ENCODE measurements at places on chromosomes 3 and 15. TPM values are rescaled to one million over a fixed set of nuclear protein-coding genes. Genes with fewer than 3 reads are reported as not detected.
A peak's percentile ranks its signal among the peaks of the same experiment; 100 is the strongest.

The TGM5 gene
- polyA plus RNA-seq: not detected

The ZFAND6 gene
- polyA plus RNA-seq: 108 TPM

- no peak for DNase-seq
Observed at GRCh38 chr3:69987833-69988232, 11.7 kb upstream of the SAMMSON start.

DNA sequence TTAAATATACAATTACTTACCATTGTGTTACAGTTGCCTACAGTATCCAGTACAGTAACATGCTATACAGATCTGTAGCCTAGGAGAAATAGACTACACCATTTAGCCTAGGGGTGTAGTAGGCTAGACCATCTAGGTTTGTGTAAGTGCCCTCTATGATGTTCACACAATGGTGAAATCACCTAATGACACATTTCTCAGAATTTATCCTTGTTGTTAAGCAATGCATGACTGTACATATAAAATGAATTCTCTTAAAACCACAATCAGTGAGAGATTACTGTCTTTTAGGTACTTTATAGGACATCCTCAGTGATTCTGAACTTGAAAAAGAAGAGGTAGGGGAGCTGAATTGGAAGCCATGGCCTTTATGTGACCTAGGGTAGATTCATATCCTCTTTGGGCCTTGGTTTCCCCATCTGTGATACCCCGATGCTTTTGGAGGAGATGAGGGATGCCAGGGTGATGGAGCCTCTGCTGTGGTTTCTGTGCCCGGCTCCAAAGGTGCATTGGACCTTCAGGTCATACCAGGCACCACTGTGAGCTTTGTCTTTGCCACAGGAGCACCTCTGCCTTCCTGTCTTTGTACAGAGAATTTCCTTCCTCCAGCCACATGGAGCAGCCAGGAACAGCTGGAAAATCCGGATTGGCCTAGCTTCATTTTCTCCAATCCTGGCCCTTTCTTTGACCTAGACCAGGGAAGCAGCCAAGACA, 51.9 kb upstream of the FLNB start:
- peak; percentile 81 for DNase-seq

GRCh38 chr3:194487289-194488054, 670 bp upstream of the ATP13A3 start:
- no peak for DNase-seq

DNA sequence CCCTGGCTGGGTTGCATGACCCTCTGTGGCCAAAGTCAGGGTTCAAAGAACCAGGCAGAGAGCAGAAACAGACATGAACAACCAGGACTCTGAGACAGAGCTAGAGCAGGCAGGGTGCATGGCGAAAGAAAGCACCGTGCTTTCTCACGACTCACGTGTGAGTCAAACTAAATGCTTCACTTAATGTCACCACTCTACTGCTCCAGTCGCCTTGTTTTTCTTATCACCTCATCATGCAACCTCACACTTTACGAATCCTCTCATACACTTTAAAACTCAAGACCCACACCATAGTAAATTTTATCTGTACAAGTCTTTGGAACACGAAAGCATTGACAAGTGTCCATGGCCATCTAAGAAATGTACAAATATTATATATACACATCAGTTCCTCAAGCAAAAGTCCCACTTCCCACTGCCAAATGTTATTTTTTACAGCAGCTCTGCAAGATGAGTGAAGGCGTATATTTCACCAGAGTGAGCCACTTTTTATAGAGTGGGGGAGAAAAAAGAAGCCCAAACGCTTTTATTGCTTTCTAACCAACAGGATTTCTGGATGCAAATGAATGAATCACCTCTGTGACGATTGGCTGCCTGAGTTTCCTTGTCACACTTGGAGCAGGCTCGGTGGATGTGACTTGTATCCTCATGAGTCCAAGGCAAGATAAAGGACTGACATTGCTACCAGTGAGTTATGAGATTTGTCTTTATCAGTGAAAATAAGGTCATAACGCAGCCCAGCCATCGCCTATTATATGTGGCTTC, 16.0 kb upstream of the MEGF11 start:
- DNase-seq: peak; percentile 44

DNA sequence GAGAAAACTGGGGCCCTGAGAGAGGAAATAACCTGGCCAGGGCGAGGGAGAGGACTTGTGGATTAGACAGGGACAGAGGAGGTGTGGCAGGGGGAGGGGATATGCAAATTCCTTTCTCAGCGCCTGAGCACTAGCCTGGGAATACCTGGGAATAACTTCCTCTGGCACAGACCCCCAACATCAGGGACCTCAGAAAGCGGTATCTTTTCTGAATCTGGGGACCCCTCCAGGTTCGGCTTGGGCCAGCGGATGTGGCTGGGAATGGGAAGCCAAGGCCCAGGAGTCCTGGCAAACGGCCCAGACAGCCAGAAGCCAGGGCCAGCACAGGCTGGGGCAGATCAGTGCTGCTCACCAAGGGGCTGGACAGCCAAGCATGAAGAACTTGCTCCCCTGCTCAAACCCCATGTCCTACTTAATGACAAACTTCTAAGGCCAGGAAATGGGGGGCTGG, 9.2 kb upstream of the ACSBG1 start:
- no peak for DNase-seq

GRCh38 chr15:58555162-58556027, 123.6 kb downstream of the LIPC start:
- DNase-seq: no peak

DNA sequence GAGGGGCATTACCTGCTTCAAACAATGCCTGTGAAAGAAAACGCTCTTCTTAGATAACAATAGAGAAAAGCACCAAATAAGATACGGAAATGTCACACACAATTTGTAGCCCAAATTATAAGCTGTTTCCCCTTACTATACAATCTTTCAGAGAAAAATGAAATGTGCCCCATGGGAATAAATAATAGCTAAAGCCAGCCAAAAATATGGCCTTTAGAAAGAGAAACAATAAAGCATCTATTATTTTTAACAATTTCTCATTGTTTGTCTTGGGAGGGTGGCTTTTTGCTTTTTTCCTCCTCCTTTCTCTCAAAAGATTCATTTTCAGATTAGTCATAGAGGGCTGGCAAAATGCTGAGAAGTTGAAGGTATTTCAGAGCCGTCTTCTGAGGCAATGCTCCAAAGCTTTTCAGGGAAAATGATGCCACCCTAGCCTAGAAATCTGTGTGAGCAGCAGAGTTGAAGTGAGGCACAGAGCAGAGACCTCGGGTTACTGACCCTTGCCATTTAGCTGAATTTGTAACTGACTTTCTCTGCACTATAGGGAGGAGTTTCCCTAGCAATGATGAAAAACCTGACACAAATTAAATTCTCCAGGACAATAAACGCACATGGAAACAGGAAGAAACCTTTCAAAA, 86.3 kb upstream of the PRICKLE2 start:
- no peak for DNase-seq

The FOXL2 gene
- polyA plus RNA-seq: 0.05 TPM

DNA sequence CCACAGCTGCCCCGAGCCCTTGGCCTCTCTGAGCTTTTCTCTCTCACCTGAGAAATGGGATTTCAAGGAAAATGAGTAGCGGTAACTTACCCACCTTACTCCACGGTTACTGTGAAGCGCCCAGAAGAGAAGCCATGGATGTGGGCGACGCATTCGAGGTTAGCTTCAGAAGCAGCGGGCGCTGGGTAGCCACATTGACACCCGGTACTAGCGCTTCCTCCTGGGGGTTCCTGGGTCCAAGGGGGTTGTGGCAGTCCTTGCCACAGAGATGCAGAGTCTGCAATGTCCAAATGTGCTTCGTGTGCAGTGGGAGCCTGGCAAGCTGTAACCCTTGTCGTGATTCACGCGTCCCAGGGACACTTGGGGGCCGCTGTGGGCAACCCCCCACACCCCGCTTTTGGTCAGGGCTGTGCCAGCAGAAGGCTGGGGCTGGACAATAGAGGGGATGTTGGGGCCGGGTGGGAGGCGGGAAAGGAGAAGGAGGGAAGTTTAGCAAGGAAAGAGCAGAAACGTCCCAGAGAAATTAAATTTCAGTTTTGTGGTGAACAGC, 41.4 kb upstream of the FURIN start:
- DNase-seq: no peak

The CHRD gene
- polyA plus RNA-seq: 0.83 TPM

The ZDHHC23 gene
- polyA plus RNA-seq: 2.5 TPM
